Colonic mucosa (tissue), 4 donors: ENCODE measurements at places on chromosomes 6 and 20. TPM values are rescaled to one million over a fixed set of nuclear protein-coding genes. Genes with fewer than 3 reads are reported as not detected.

- DNase-seq, result no peak
These were observed 52.0 kb downstream of the PRDM1 start for GRCh38 chr6:106138151-106138550.

DNA sequence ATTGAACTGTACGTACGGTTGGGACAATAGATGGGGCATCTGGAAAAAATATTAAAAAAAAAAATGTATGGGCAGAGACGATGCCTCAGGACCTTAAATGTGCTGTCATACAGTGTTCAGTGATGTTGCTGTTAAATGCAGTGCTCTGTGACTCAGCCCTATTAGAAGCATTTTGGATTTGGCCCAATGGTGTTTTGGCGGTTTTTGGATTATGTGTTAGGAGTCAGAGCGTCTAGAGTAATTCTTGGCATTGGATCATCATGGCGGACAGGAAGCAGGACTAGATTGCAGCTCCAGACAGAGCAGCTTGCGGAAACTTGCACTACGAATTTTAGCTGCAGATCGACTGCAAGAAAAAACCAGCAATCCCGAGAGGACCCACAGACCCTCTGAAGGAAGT is 280.0 kb downstream of the SOX4 start:
- peak; percentile 31 for DNase-seq

GRCh38 chr20:11432407-11432806 is 485.3 kb upstream of the BTBD3 start:
- DNase-seq, result no peak

DNA sequence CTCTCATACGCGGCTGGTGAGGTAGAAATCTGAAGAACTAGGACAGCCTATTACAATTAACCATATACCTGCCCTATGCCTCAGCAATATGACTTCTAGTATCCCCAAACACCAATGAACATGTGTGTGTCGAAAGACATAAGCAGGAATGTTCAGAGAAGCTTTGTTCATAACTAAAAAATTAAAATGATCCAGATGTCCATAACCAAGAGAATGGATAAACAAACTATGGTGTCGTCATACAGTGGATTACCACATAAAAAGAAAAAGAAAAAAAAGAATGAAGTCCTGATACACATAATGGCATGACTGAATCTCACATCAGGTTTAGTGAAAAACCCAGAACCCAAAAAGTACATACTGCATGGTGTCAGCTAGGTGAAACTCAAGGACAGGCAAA is 73.9 kb downstream of the MDN1 start:
- no peak for DNase-seq

GRCh38 chr6:52491203-52492069 is 71.3 kb downstream of the EFHC1 start:
- no peak for DNase-seq

GRCh38 chr6:170227521-170227983 is 63.3 kb downstream of the DLL1 start:
- no peak for DNase-seq

DNA sequence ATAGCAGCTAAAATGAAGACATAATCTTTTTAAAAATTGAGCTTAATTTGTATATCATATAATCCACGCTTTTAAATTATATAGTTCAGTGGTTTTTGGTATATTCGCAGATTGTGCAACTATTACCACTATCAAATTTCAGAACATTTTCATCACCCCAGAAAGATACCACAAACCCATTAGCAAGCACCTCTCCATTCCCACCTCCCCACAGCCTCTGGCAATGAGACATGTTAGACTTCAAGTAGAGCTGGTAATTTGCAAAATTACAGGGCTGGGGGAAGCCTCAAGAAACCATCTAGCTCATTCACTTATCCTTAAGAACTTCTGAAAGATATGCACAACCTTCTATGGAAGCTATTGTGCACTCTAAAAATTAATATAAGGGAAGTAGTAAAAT is 37.2 kb downstream of the TRMT6 start:
- no peak for DNase-seq

GSTA4 gene
- 17.0 TPM for total RNA-seq
